ENCODE measurements at places on chromosomes 2 and 18.

GRCh38 chr2:158112992-158113391 lies 11.3 kb downstream of the UPP2 start:
- peak; percentile 8 for DNase-seq

DNA sequence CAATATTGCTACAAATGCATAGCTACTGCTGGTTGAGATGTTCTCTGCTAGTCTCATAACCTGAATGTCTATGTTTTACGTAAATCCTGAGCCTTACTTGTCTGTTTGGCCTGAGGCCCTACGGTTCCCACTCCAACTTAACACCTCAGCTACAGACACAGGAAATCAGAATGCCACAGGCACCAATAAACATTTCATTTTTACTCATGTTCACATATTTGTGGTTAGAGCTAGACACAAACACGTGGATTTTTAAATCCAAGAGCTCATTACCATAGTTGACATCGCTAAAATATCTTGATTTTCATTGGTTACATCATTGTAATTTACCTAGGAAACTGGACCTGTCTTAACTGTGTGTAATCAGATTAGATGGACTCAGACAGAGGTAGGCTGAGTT lies 263.8 kb upstream of the CDH19 start:
- no peak for DNase-seq

- DNase-seq: peak; percentile 49
Observed at GRCh38 chr2:28915939-28916338, 21.5 kb downstream of the WDR43 start.

DNA sequence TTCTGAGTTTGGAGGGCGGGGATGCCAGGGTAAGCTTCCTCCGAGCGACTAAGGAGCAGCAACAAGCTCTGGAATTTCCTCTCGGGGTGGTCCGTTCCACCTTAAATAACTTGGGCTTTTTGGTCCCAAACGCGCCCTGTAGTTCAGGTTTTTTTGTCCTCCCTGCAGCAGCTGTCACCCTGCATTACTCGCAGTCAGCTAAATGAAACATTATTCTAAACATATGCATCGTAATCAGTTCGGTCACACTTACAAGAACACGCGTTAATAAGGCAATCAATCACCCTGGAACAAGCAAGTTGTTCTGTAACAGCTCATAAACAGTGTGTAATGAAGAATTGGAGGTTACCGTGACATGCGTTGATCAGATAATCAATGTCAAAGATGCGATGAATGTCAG lies 8.3 kb downstream of the EVX2 start:
- no peak for DNase-seq

- no peak for DNase-seq
Observed at GRCh38 chr18:57727952-57728807, 74.9 kb downstream of the ATP8B1 start.

GRCh38 chr2:68388358-68388757 lies 23.3 kb downstream of the PLEK start:
- no peak for DNase-seq

DNA sequence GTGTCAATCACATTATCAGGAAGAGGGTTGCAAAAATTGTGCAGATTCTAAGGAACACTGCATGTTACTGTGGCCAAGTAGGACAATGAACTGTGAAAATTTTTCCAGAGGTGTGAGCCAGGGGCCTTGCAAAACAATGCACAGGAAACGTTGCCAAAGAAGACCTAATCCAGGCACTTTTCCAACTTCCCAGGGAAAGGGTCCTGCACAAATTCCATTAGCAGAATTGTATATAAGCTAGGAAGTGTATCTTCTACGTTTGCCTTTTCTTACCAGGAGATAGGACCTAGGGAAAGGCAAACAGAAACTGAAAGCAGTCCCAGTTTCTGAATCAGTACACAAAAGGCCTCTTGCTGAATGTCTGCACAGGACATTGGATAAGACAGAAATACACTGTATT lies 1888.3 kb upstream of the CELF4 start:
- DNase-seq: peak; percentile 31

DNA sequence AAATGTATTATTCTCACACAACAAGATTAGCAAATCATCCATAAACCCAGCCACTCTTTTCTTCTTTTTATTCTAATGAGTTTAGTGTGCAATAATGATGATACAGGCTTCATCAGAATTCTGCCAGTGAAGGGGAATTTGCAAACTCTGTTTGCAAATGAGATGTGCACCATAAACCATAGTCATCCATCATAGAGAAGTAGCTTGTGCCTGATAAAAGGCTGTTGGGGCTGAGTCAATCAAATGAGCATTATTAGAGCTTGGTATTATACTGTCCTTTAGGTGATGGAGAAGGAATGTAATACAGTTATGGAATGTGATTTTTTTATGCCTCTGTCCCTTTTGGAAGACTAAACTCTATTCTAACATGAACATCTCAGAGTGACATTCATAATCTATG lies 101.8 kb downstream of the DCC start:
- DNase-seq: no peak

GRCh38 chr2:204004912-204005311 lies 68.3 kb downstream of the ICOS start:
- no peak for DNase-seq

GRCh38 chr2:120597595-120598193 lies 138.0 kb upstream of the GLI2 start:
- peak; percentile 11 for DNase-seq

DNA sequence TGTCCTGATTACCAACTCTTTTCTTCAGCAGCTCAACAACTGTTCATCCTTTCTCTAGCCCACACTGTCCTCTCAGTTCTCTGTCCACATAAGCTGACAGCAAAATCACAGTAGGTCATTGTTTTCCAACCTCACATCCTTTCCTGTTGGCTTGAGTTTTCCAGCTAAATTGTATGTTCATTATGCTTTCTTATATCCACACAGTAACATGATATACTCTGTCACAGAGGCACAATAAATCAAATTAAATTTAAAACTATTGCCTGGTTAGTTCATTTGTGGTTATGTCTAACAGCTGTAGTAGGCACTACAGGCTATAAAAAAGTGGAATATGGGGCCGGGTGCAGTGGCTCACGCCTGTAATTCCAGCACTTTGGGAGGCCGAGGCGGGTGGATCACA lies 179.9 kb downstream of the ETAA1 start:
- no peak for DNase-seq

GRCh38 chr2:3201281-3201680 lies 176.3 kb downstream of the EIPR1 start:
- no peak for DNase-seq

DNA sequence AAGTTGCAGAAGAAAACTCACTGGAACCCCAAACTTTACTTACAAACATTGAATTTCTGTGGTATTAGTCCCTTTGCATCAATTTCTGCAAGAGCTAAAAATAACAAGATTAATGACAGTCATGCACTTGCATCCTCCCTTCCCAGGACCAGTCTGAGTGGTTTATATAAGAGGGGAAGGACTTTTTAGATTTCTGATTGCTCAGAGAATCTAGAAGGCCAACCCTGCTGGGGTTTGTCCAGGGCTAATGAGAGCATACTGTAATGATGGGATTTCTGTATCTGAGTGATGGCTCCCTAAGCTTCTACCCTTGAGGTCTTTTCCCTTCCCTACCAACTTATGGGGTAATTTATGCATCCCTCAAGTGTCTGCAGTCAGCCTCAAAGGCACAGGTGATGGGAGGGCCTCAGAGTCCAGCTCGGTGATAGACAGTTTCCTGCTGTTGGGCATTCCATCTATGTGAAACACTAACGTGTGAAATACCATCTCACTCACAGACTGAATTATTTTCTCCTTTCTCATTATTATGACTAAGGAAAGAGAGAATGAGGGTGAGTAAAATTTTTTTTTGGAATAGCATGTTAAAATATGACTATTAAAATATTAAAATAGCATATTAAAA lies 556.3 kb downstream of the RIT2 start:
- DNase-seq: peak; percentile 2

Data from AG10803 (cell line).